Activated naive CD4-positive, alpha-beta T cell treated with anti-CD3 and anti-CD28 coated beads, Interleukin-2, amount 50 U/mL, for 16 hours (primary cell): ENCODE measurements at places on chromosomes 16 and 17.

- no peak for DNase-seq
Measured at GRCh38 chr16:81458149-81458669, 13.6 kb downstream of the CMIP start.

- no peak for DNase-seq
Measured at GRCh38 chr16:6038941-6039645, 941.5 kb upstream of the EEF2KMT start.

GRCh38 chr17:77316191-77316641 lies 175.4 kb downstream of the SEC14L1 start:
- DNase-seq: no peak

GRCh38 chr16:76931186-76931585 lies 259.8 kb upstream of the MON1B start:
- DNase-seq: no peak

DNA sequence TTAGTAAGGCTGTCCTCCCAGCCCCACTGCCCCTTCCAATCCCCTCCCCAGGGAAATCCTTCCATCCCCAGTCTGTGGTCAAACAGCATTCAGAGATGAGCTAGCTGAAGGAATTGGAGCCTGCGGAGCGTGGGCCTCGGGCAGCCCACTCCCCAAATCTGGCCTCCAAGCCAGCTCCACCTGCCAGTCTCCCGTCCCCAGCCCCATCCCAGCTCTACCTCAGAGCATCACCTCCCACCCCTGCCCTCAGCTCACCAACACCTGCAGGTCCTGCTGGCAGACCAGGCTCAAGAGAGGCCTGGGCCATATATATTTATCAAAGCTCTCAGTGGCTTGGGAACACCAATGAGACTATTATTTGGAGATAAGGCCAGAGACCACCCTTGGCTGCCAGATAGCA lies 5.2 kb upstream of the SPPL2C start:
- DNase-seq: no peak

DNA sequence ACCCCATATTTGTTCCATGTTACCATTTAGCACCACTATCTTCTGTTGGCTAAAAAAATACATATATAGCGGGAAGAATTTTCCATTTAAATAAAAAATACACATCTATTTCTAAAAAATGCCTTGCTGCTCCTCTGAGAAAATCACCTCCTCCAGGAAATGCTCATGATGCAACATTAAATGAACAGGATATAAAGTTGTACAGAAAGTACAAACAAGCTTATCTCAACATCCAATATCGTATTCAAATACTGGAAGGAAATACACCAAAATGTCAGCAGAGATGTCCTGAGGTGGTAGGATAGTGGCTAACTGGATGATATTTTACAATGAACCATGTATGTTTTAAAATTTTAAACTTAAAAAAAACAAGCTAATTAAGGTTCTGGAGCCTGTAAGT lies 21.3 kb downstream of the GNA13 start:
- DNase-seq: no peak

- no peak for DNase-seq
Measured at GRCh38 chr16:57279780-57280638, 4.5 kb downstream of the PLLP start.

- no peak for DNase-seq
Measured at GRCh38 chr17:64707050-64707591, 45.0 kb upstream of the SMURF2 start.

- DNase-seq: no peak
Measured at GRCh38 chr17:77025781-77026180, 115.0 kb upstream of the SEC14L1 start.

- no peak for DNase-seq
Measured at GRCh38 chr17:21001813-21002221, 41.0 kb downstream of the USP22 start.

DNA sequence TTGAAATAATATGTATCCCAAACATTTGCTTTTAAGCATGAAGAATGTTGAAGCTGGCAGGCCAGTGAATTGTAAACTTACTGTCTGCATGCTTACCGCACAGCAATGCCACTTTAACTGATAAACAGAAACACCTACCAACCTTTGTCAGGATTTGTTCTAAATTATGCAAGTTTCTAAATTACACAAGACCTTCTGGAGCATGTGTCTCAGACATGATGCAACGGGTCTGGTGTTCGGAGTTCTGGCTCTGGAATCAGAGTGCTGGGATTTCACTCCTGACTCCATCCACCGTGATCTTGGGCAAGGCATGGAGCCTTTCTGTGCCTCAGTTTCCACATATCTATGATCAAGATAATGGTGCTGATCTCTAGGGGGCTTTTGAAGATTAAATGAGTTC lies 111.2 kb downstream of the CCT6B start:
- no peak for DNase-seq

DNA sequence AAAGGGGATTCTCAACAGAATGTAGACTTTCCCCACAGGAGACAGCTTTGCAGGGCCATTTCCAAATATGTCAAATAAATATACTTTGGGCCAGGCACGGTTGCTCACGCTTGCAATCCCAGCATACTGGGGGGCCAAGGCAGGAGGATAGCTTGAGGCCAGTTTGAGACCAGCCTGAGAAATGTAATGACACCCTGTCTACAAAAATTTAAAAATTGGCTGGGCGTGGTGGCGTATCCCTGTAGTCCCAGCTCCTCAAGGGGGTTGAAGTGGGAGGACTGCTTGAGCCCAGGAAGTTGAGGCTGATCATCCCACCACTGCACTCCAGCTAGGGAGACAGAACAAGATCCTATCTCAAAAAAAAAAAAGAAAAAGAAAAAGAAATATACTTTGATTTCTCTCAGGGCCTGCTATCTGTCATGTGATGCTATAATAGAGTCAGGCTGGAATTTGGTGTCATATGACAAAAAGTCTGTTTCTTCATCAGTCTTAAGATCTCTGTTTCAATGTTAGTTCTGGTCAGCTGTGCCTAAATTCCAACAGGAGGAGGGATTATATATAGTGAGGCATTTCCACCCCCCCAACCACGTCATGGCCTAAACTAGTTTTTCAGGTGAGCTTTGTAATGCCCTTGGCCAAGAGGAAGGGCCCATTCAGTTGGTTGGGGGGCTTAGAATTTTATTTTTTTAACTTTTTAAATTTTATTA lies 4.3 kb upstream of the ZDHHC7 start:
- no peak for DNase-seq

GRCh38 chr17:61130330-61130729 lies 269.3 kb upstream of the TBX2 start:
- DNase-seq: no peak

DNA sequence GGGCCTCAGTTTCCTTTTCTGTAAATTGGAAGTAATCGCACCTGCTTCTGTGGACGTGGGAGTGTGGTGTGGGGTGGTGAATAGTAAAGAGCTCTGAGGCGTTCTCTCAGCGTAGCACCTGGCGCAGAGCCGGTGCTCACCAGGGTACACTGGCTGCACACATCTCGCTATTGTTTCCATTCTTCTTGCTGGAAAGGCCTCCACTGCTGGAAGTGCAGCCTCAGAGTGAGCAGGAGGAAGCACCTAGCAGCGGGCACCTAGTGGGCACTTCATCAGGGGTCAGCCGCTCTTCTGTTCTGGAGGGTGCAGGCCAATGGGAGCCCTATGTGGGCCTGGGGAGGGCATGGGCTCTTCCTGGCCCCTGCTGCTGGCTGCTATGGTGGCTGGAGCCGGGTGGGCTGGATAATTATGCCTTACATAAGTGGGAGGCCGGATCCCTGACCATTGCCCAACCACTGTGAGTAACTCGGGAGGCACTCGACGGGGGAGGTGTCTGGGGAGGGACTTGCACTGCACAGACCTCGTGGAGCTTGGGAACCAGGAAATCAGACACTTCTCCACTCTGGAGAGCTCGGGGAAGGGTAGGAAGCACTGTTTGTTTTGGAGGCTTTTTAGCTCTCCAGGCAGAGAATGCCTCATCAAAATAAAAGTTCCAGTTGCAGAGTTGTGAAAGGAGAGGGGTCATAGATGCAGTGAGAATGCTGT lies 1.7 kb downstream of the MAP2K3 start:
- DNase-seq: no peak

- no peak for DNase-seq
Measured at GRCh38 chr17:49715216-49715615, 7.5 kb upstream of the SLC35B1 start.

DNA sequence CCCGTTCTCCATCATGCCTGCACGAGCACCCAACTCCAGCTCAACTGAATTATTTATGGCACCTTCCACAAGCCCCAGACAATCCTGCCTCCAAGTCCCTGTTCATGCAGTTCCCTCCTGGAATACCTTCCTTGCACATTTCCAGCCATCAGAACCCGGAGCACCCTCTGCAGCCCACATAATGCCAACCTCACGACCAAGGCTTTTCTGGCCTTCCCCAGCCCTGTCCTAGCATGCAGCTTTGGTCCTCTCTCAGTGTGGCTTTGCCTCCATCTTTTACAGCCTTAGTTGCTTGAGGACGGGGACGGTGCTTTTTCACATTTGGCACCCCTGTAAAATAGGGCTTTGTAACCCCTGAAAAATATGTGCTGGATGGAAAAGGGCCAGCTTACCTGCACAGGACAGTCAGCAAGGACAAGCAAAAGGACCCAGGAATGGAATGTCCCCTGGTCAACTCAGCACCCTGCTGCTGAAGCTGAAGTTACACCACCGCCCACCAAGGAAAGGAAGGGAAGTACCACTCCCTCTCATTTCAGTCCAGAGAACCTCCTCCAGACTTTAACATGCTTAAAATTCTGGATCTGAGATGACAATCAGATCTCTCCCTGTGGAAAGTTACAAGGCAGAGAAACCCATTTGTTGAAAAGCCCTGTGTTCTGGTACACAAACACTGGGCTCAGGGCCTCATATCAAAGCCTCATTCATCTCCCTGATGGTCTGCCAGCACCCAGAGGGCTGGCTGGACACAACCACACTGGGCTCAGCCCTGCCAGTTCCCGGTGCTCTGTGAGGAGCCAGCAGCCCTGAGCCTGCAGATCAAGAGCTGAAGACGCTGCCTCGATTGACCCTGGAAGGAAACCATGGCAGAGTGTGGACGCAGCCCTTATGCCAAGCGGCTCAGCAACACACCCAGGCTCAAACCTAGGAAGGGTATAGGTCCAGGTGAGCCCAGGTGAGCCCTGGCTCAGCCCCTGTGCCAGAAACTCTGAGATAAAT lies 2.9 kb downstream of the SLC39A11 start:
- DNase-seq: no peak

- no peak for DNase-seq
Measured at GRCh38 chr17:75205793-75206163, 299 bp downstream of the NUP85 start.

DNA sequence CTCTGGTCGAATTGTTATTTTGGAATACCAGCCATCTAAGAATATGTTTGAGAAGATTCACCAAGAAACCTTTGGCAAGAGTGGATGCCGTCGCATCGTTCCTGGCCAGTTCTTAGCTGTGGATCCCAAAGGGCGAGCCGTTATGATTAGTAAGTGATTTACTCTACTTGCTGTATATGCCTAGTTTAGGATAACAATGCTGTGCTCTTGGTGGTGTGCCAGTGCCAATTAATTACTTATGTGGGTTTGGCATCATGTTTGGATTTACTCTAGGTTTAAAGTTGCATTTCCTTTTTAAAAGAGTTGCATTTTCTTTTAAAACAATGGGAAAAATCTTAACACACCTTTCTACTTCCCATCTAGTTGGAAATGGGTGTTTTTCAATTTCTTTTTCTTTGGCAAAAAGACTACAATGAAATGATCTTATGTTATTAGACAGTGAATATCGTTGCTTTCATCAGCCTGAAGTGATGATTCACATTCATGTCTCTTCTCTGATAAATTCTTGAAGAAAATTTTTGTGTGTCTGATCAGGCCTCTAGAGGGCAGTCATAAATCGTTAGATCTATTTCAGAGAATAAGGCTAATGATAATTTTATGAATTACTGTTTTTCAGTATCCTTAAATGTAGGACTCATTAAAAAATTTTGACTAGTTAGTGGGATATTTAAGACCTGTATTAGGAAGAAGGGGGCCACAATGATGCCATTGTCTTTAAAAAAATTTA lies 5.6 kb downstream of the SF3B3 start:
- no peak for DNase-seq

GRCh38 chr16:26709175-26709574 lies 357.6 kb upstream of the C16orf82 start:
- DNase-seq: no peak

DNA sequence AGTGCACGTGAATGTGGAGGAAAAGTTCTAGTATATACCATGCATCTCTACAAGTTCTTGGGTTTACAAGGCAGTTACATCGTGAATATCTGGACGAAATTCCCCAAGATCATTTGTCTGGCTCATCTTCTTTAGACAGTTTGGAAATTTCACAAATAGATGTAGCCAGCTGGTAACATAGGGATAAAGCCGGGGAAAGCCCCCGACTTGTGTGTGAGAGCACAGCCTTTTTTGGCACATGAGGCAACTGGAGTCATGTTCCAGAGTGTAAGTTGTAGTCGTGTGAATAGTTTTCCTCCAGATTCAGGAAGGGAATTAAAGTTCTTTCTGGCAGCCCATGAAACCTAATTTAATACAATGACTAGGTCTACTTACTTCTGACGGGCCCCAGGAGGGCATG lies 62.3 kb downstream of the MARCHF10 start:
- no peak for DNase-seq

DNA sequence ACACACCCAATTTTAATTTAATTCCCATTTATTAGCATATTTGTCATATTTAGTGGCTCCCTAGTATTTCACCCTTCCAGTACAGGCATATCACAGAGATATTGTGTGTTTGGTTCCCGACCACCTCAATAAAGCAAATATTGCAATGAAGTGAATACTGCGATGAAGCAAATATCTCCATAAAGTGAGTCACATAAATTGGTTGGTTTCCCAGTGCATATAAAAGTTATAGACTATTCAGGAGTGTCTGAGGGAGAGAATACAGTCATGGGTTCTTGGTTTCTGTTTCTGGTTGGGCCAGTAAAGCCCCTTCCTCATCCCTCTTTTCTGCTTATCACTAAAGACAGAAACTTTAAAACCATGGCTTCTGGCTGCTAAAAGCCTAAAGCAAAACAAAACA lies 295.4 kb upstream of the AXIN2 start:
- DNase-seq: no peak
